ENCODE measurements at places on chromosomes 5 and 9.

DNA sequence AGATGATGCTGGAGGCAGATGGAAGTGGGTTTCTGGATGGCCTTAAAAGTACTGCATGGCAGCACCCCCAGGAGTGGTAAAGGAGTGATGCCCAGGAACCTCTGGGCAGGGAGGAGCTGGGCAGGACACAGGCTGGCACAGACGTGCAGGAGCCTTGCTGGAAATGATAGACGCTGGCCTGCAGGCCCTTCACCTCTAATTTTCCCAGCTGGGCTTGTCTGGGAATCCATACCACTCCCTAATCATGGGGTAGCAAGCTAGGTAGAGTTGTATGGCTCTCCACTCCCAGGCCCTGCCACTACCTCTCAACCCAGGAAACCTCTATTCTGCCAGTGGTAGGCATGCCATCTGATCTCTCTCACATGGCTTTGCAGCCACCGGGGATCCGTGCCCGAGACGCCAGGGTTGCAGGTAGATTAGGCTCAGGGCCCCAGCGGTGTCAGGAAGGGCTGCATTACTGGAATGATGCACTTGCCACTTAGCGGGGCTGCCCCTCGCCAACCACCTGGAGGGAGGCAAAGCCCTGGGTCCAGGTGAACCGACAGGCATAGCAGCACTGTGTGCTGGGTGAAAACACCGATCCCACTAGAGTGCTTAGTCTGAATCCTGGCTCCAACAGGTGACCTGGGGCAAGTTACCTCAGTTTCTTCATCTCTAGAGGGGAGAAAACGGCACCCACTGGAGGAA is 79.6 kb upstream of the SLC25A51 start:
- no peak for DNase-seq

GRCh38 chr5:103834216-103834615 is 271.6 kb upstream of the NUDT12 start:
- no peak for DNase-seq

GRCh38 chr5:63697811-63698210 is 264.4 kb downstream of the HTR1A start:
- no peak for DNase-seq

DNA sequence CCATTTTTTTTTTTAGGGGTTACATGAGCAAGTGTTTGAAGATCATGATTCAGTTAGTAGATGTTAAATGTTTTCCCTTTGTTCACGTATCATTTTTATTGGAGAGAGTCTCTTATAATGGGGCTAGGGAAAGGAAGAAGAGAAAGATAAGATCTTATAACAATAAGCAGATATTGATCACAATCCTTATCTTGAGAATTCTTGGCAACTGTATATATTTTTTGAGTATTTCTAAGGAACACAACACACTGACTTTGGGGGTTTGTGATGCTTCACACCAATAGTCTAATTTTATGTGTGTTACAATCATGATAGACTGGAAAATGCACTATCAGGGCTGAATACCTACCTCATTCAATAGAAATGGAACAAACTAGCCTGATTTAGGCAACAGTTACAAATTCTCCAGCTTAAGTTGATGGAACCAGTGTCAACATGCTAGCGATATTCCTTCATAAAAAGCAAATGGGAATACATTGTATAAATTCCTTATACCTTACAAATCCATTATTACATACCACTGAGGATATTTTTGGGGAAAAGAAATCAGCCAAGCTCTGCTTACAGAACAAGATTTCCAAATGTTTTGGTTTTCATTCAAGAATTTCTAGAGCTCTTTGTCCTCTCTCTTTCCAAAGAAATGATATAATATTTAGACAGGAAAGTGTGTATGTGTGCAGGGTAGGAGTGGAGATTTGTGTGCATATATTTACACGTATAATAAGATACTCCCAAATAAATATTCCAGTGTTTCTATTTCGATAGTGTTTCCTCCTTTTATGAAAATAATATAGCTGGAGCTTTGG is 41.5 kb downstream of the SVEP1 start:
- no peak for DNase-seq

GRCh38 chr9:135281791-135282737 is 194.6 kb downstream of the OLFM1 start:
- peak; percentile 76 for DNase-seq

DNA sequence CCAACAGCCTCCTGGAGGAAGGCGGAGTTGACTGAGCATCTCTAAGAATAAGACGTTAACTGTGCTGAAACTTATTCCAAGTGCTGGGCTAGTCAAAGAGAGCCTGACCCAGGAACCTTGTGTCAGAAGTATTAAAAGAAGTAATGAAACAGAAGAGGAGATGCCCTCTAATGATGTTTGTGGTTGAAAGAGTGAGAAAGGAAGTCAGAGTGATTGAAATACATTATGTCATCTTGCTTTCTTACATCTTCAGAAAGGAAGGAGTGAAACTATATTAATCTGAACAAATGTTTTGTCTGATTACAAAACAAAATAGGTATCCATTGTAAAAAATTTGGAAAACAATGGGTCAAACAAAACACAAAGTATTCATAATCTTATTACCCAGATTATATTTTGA is 460.7 kb downstream of the NTRK2 start:
- no peak for DNase-seq

- peak; percentile 93 for DNase-seq
Observed at GRCh38 chr9:2657427-2657826, 35.8 kb downstream of the VLDLR start.

GRCh38 chr5:59674763-59675162 is 218.8 kb downstream of the PDE4D start:
- DNase-seq: no peak

- peak; percentile 50 for DNase-seq
Observed at GRCh38 chr5:181189962-181190710, 14.9 kb downstream of the TRIM7 start.

DNA sequence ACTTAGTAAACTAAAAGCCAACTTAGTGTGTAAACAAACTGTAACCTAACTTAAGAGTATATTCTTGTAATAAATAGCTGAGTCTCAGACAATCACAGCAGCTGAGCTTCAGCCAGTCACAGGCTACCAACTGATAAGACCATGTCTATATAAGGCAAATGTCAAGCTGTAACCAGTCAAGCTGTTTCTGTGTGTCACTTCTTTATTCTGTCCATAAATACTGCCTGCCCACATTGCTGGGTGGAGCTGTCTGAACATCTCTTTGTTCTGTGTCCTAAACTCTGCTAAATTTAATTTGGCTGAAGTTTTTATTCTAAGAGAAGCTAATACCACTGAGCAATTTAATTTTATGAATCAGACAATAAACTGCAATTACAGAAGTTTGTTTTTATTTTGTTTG is 412.1 kb upstream of the CDH10 start:
- no peak for DNase-seq

DNA sequence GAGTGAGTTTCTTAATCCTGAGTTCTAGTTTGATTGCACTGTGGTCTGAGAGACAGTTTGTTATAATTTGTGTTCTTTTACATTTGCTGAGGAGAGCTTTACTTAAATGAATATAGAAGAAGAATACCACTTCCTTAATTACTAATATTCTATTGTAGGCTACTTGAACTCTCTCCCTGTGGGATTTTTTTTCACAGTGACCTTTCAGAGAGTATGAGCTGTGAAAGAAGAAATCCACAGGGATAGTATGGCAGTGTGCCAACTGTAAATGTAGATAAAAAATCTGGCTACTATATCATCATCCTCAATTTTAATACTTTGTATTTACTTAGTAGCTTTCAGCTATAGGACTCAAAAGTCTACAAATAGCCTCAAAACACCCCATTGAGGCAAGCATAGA is 67.3 kb downstream of the COMMD10 start:
- DNase-seq: no peak

DNA sequence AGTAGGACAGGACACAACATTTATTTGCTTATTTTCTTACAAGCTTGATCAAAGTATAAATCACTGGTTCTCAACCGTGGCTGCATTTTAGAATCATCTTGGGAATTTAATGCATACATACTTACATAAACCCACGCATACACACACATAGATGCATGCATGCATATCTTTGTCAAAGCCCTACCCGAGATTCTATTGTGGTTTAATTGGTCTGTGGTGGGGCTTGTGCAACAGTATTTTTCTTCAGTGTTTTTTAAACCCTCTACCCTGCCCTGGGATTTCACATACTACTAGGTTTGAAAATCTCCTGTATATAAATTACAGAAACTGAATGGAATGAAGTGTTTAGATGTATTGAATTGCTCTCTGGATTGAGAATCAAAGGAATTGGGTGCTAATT is 1166.2 kb downstream of the MAT2B start:
- DNase-seq: no peak

DNA sequence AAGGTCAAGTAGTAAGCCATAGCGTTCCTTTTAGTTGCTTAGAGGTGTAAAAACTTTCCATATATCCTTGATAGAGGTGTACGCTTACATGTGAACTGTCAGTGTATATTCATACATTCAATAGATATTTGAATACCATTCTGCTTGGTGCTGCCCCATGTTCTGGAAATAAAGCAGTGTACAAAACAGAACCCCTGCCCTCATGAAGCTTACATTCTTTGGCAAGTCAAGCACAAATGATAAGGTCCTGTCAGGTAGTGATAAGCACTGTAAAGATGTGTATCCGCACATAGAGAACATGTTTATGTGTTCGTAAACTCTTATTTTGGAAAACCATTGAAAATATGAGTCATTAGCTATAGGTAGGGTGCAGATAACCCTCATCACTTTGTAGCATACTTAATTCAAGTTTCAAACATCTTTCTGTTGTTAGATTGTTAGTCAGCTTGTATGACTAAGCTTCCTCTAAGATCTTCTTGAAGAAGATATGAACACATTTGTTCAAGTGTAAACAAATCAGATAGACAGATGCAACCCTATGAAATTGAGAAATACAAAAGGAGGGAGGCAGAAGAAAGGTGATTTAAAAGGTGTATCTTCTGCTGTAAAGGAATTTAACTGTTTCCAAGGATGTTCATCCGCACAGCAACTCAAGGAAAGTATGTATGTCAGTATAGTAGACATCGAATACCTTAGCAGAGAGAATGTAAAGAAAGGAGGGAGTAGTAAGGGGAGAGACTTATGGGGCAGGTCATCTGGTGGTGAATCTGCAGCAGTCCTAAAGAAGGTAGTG is 1.6 kb downstream of the GTF3C4 start:
- peak; percentile 6 for DNase-seq

DNA sequence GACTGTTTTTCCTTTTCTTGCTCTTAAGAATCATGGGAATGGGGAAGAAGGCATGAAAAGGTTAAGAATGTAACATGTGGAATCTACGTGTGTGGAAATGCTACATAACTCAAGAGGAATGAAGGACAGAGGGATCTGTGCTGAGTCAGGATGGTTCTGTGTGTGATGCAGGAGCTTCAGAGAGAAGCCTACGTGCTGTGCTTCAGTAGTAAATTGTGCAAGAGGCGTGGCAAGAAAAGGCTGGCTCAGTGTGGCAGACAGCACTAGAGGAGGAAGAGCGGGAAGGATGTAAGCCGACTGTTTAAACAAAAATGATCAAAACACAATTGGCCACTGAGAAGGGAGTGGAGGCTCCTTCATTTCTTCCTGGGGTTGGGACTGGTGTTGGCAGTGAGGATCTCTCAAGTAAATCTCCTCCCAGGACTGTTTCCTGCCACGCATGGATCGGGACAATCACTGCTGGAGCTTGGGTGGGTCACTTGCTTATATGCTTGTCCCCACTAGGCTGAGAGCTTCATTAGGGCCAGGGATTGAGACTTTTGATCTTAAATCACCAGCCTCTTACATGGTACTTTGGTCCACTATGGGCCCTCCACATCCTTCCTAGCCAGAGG is 59.4 kb upstream of the BASP1 start:
- DNase-seq: no peak

All from NAMALWA (cell line).